ENCODE measurements at places on chromosomes 1 and 21.
A peak's percentile ranks its signal among the peaks of the same experiment; 100 is the strongest.

GRCh38 chr1:5267603-5268235 lies 613.3 kb downstream of the AJAP1 start:
- DNase-seq = no peak

DNA sequence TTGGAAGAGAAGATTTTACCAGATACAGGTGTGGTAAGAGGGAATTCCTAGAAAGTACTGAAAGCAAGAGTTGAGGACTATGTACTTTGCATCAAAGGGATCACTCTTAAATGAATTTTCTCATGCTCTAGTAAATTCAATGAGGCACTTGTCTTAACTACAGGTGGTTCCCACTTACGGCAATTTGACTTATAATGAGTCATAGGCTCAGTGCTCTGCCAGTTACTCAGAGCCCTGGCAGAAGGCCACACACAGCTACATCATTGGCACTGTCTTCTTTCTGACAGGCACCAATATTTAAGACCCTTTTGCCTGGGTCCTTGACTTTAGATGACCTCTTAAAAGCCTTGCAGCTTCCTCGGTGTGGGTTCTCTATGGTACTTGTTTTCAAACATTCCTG lies 15.9 kb upstream of the ADAMTS5 start:
- no peak for DNase-seq

DNA sequence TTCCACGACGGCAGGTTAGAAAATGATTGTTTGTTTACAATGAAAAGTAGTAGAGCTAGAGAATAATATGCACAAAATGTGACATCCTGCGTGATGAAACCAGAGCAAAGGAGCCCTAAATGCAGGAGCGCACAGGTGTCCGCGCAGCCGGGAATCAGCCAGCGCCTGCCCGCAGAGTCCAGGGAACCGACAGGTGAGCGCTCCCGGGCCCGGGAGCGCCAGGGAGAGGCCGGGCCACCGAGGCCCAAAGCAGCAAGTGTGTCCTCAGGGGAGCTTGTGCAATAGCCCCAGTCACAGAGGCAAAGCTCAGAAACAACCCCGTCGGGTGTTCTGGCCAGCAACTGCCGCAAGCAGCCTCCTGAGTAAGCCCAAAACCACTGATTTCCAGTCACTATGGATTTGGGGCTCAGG lies 789 bp upstream of the GALE start:
- no peak for DNase-seq

- no peak for DNase-seq
These were observed 288.5 kb upstream of the SNX7 start for GRCh38 chr1:98373056-98373455.

GRCh38 chr1:8706995-8707396 lies 110.4 kb downstream of the RERE start:
- DNase-seq = no peak

- no peak for DNase-seq
These were observed 38.6 kb upstream of the EPS8L3 start for GRCh38 chr1:109802136-109802900.

DNA sequence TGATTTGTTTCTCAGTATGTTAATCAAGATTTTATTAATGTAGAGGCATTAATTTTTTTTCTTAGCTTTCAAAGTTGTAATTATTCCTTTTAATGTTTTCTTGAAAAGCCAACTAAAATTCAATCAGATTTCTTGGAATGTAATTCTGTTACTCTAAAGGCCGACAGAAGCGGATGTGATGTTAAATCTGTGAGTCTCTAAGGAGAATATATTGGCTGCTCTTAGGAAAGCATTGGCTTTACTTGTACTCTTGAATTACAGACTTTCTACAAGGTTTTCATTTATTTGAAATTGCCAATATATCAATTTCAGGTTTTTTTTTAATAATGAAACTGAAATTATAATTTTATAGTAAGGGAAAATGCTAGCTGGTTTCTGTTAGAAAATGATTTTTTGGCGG lies 29.2 kb downstream of the RRP15 start:
- no peak for DNase-seq

GRCh38 chr1:224149709-224150108 lies 33.3 kb upstream of the DEGS1 start:
- DNase-seq = no peak

DNA sequence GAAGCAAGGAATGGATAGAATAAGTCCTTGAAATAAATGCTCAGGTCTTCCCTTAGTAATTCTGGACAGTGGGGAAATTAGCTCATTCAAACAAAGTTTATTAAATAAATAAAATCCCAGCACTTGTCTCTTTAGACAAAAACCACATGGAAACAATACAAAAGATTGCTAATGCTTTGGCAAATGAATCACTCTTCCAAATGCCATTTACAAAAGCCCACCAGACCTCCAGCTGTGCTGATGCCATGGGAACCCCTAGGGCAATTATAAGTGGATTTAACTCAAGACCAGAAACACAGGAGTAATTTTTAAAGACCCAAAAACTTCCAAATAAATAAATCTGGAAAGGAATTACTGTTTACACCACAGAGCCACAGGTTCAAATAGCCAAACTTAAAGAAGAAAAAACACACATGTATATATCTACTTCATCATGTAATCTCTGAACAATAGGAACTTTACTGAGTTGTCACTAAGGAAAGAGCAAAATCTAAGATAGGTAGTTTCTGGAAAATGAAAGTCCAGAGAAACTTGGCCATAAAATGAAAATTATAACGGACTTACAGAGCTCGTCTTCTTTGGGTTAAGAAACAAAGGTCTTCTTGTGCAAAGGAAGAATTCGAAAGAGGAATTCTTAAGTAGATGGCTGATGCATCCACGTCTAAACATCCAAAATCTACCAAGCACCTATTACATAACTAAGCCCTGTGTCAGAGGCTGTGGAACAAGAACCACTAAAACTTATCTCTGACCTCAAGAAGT lies 399.4 kb downstream of the SMYD3 start:
- no peak for DNase-seq

GRCh38 chr1:32111789-32112188 lies 3.9 kb downstream of the KPNA6 start:
- no peak for DNase-seq

DNA sequence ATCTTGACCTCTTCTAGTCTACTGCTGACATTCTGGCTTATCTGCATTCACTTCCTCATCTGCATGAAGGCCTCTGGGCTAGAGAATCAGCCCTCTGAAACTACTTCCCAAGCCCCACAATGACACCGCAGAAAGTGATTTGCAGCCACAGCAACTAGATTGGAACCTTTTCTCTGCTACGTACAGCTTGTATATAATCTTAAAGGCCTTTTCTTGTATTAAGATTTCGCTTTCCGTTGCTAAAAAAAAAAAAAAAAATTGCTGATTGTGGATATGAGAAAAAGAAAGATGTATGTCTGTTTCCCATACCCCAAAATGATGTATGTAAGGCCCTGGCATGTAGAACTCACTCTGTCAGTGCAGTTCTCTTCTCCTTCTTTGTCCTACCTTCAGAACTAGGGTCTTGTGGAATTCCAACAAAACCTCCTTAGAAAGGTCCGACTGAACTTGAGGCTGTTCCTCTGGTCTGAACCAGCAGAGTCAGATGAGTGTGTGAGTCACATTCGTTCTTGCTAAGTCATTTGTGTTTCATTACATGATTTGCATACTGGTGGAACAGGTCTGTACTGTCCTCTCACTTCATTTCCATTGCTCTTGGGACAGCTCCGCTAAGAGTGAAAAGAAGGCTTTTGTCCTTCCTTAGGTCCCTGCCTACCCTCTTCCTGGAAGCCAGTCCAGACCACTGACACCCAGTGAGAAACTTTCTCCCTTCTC lies 62.7 kb downstream of the PLPP3 start:
- no peak for DNase-seq

- DNase-seq = no peak
These were observed 154.6 kb downstream of the RGS7 start for GRCh38 chr1:241202401-241202800.

GRCh38 chr1:204155881-204156280 lies 4.0 kb upstream of the ETNK2 start:
- no peak for DNase-seq

GRCh38 chr21:15400905-15401304 lies 328.9 kb upstream of the USP25 start:
- DNase-seq = no peak

- DNase-seq = no peak
These were observed 169.6 kb downstream of the ROR1 start for GRCh38 chr1:63943393-63943792.

GRCh38 chr1:163657719-163658118 lies 336.0 kb downstream of the NUF2 start:
- no peak for DNase-seq

DNA sequence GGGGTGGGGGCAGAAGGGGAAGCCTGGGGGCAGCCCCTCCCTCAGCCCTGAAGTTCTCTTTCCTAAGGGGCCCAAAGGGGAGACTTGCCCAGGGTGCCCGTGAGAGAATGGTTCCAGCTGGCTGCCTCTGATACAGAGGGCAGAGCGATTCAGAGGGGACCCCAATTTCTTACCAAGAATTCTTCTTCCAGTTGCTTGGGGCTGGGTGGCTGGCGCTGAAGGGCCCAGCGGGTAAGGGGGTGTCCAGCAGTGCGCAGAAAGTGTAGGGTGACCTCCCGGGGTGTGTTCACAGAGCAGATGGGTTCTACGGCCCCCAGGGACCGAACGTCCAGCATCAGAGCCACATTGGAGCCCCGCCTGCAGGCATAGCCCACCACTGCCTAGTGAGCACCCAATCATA lies 2.5 kb downstream of the PTPN7 start:
- DNase-seq = no peak

- no peak for DNase-seq
These were observed 71.2 kb upstream of the RUNX3 start for GRCh38 chr1:25001125-25001915.

- no peak for DNase-seq
These were observed 27.9 kb upstream of the AGO1 start for GRCh38 chr1:35854989-35855700.

GRCh38 chr1:199226163-199226562 lies 587.3 kb downstream of the PTPRC start:
- DNase-seq = no peak

- no peak for DNase-seq
These were observed 326.8 kb downstream of the ASTN1 start for GRCh38 chr1:176837708-176838107.

- no peak for DNase-seq
These were observed 17.1 kb downstream of the KIF21B start for GRCh38 chr1:201006450-201006849.

- no peak for DNase-seq
These were observed 139.2 kb downstream of the SEC16B start for GRCh38 chr1:177830531-177831135.

- no peak for DNase-seq
These were observed 157.2 kb upstream of the NFIA start for GRCh38 chr1:60924964-60925798.

GRCh38 chr1:208238710-208239472 lies 5.3 kb downstream of the PLXNA2 start:
- peak; percentile 25 for DNase-seq

- no peak for DNase-seq
These were observed 40.6 kb downstream of the KIF26B start for GRCh38 chr1:245195398-245195797.

GRCh38 chr1:119483441-119484200 lies 23.4 kb upstream of the HSD3B1 start:
- DNase-seq = no peak

DNA sequence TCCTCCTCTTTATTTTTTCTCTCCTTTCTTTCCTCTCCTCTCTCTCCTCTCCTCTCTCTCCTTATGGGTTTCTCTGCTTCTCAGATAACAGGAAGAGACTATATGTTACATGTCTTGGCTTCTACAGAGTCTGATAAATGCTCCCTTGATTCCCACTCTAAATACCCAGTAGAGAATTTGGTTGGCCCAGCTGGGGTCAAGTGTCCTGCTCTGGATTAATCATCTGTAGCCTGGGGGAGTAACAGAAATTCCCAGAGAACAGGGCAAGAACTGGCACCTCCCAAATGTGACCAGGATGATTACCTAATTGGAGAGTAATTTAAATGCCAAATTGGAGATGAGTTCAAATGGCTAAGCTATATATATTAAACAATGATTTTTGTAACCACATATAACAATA lies 146.1 kb upstream of the LMO4 start:
- DNase-seq = no peak

DNA sequence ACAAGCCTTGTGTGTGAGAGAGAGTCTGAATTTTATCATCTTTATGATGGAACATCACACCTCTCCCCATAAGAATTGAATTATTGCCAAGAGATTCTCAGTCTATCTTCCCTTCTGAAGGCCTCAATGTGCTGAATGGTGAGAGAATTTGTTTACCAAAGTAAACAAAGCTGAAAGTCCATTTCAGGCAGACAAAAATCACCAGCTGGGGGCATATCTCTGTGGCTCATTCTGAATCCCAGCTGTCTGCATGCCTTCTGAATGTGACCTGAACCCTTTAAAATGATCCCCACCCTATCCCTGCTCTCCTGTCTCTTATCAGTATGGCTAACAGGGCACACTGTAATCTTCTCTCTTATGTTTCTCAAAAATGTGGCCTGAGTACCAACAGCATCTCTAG lies 99.1 kb upstream of the CAMK1G start:
- DNase-seq = no peak

GRCh38 chr1:109570414-109570813 lies 22.0 kb downstream of the GNAI3 start:
- DNase-seq = no peak

DNA sequence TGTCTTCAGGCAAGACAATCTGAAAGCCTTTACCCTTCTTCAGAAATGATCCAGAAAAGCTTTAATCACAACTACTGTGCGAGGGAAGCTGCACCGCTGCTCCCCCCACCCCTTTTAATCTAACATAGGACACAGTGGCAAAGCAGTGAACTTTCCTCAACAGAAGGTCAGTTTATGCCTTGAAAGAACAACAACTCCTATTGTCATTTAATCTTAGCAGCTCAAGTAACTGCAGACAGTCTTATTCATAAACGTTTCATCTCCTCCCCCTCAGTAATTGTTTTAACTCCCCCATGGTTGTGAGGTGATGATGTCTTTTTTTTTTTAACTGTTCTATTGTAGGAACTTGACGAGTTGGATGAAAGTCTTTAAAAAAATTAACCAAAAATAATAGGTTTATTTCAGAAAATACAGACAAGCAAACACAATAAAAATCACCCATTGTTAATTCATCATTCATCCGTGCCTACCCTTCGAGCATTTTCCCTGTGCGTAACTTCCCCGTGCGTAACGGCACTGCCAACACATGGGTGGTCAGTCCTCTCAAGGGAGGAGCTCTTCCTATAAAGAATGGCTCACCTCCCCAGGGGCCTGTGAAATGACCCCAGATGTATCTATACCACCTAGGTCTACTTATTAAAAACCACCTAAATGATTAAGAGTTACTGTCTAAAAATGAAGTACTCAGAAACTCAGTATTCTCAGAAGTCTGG lies 3.3 kb upstream of the ADAR start:
- DNase-seq = no peak

DNA sequence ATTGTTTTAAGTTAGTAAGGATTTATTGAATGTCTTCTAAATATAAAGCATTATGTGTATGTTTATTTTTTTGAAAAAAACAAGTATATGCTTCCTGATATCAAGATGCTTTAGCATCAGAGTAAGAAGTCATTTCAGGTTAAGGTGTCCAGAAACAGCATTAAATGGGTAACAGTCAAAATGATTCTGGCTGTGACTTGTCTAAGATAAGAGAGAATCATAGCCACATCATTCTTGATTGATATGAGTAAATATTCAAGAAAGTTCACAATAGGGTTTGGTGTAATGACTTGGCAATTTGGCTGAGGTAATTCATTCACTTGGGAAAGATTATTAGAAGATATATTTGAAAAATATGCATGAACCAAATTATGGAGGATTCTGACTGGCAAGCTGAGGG lies 193.8 kb downstream of the DPYD start:
- no peak for DNase-seq
